ENCODE measurements at places on chromosomes 5 and 9. TPM values are rescaled to one million over a fixed set of nuclear protein-coding genes. Genes with fewer than 3 reads are reported as not detected.

PCDHB7 gene
- not detected for total RNA-seq

NCBP1 gene
- total RNA-seq, result 27.3 TPM

SOWAHA gene
- total RNA-seq, result 0.14 TPM

FAM221B gene
- not detected for total RNA-seq

RGS7BP gene
- total RNA-seq, result not detected

LIX1 gene
- not detected for total RNA-seq

TMEM8B gene
- 2.0 TPM for total RNA-seq

ANKRD20A1 gene
- total RNA-seq, result 1.5 TPM

HSPB3 gene
- 0.26 TPM for total RNA-seq

DDX31 gene
- 29.0 TPM for total RNA-seq

FOXD1 gene
- 19.3 TPM for total RNA-seq

PCDHB15 gene
- total RNA-seq, result 0.05 TPM

SPINK6 gene
- 0.49 TPM for total RNA-seq

CCDC192 gene
- not detected for total RNA-seq

CCNI2 gene
- not detected for total RNA-seq

PROB1 gene
- 0.22 TPM for total RNA-seq

IL7R gene
- total RNA-seq, result 0.19 TPM

IFNW1 gene
- total RNA-seq, result not detected

GFPT2 gene
- 77.2 TPM for total RNA-seq

PCDHA4 gene
- total RNA-seq, result 2.2 TPM

TMEM252 gene
- total RNA-seq, result not detected

SIT1 gene
- total RNA-seq, result not detected

PCDHGB6 gene
- total RNA-seq, result 0.07 TPM

C6 gene
- not detected for total RNA-seq

RNF208 gene
- 1.4 TPM for total RNA-seq

ISL1 gene
- 0.14 TPM for total RNA-seq

LCN9 gene
- not detected for total RNA-seq

HK3 gene
- not detected for total RNA-seq

RASGRF2 gene
- 1.6 TPM for total RNA-seq

CTSV gene
- total RNA-seq, result 13.4 TPM
